AG04450 (cell line): ENCODE measurements at places on chromosomes 2 and 18.

DNA sequence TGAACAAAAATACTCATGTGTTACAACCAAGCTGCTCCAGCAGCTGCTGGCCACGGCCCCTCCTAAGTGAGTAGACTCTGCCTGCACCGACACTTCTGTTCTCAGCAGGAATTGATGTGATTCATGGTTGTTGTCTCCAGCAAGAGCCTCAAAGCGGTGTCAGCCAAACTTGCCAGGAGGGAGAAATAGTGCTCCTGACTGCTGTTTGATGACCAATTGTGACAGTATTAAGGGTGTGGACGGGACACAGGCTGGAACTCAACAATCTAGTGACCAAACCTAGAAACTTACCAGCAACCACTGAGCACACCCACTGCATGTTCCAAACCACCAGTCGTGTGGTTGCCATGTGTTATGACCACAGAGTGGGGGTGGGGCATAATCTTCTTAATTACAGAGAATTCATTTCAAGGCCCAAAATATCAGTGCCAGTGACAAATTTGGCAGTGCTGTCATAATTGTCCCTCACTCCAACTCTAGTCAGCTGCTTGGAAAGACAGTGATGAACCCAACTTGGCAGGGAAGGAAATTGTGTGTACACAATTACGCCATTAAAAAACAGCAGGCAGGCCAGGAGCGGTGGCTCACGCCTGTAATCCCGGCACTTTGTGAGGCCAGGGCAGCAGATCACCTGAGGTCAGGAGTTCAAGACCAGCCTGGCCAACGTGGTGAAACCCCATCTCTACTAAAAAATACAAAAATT is 30.4 kb downstream of the FBLN7 start:
- no peak for DNase-seq

GRCh38 chr2:236840215-236840614 is 245.5 kb upstream of the COPS8 start:
- no peak for DNase-seq

DNA sequence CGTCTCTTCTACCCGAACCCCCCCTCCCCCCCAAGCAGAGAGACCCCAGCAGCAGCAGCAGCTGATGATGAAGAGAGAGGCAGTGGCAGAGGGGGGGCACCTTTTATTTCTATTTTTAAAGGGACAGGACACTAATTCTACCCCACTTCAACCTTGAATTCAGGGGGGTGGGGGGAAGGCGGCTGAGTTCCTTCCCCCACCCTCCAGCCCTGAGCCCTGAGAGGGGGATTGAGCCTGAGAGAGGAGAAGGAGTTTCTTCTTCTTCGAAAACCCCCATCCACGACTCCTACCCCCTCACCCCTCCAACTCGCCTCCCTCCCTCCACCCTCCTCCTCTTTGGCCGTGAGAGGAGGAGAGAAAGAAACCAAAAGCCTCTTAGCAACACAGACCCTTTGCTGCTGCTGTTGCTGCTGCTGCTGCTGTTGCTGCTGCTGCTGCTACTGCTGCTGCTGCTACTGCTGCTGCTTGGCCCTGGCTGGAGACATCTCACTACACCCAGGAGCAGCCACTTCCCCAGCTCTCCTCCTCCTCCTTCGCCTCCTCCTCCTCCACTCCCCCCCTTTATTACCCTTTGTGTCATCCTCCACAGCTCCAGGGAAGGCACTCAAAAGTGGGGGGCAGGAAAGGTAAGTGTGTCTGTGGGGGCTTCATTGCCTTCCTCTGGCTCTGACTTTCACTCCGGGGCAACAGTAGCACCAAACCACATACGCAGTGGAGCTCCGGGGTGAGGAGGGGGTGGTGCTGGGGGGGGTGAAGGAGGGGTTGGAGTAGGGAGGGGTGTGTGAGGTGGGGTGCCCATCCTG is at the start of gene MBD5:
Gene MBD5, plus strand, starts transcription at position 33 of the 803 bp plus-strand sequence.
- DNase-seq = peak; percentile 13

GRCh38 chr2:112593736-112594135 is 9.3 kb downstream of the CHCHD5 start:
- no peak for DNase-seq

- no peak for DNase-seq
Observed at GRCh38 chr2:196176142-196176738, 4.9 kb upstream of the STK17B start.

- no peak for DNase-seq
Observed at GRCh38 chr2:96152304-96153161, 7.3 kb upstream of the DUSP2 start.

GRCh38 chr2:195734395-195734794 is 77.4 kb downstream of the SLC39A10 start:
- DNase-seq = no peak

- no peak for DNase-seq
Observed at GRCh38 chr2:174901075-174901474, 104.1 kb downstream of the CHN1 start.

- no peak for DNase-seq
Observed at GRCh38 chr2:238507836-238508235, 81.1 kb downstream of the ASB1 start.

GRCh38 chr18:13237641-13238040 is 19.1 kb downstream of the LDLRAD4 start:
- no peak for DNase-seq

GRCh38 chr2:176079831-176080539 is 3.8 kb downstream of the EVX2 start:
- DNase-seq = no peak

DNA sequence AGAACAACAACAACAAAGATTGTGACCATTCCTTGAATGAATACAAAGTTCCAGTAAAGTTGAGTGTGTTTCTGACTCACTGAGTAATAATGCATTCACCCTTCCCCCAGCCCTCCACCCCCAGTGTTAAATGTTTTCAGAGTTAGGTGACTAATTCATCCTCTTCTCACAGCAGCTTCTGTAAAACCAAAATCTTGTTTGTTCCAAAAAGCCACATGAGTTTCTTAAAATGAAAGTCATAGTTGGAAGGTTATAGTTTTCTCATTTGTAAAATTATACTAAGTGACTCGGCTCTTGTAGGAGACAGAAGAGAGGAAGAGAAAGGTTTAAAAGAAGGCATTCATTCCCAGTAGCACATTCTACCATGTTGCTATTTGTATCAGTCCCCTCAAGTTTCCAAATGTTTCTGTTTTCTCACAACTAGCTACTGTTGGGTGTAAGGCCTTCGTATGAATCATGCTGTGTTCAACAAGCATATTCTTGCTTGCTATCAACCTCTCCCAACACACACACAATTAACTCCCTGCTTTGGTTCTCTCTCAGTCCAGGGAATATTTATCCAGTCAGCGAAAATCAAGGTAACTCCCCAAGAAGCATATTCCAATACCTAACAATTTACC is 75.3 kb downstream of the MBD2 start:
- DNase-seq = peak; percentile 54

- DNase-seq = peak; percentile 97
Observed at GRCh38 chr2:46097714-46098480, 199.3 kb upstream of the EPAS1 start.

GRCh38 chr2:68279691-68280090 is 27.4 kb upstream of the PPP3R1 start:
- DNase-seq = no peak

GRCh38 chr2:72415241-72415661 is 267.6 kb upstream of the CYP26B1 start:
- DNase-seq = no peak

- DNase-seq = no peak
Observed at GRCh38 chr2:80328159-80328571, 23.6 kb upstream of the LRRTM1 start.

GRCh38 chr2:67321588-67321903 is 75.6 kb upstream of the ETAA1 start:
- DNase-seq = no peak

GRCh38 chr18:10013621-10014543 is 100.1 kb downstream of the VAPA start:
- DNase-seq = no peak

DNA sequence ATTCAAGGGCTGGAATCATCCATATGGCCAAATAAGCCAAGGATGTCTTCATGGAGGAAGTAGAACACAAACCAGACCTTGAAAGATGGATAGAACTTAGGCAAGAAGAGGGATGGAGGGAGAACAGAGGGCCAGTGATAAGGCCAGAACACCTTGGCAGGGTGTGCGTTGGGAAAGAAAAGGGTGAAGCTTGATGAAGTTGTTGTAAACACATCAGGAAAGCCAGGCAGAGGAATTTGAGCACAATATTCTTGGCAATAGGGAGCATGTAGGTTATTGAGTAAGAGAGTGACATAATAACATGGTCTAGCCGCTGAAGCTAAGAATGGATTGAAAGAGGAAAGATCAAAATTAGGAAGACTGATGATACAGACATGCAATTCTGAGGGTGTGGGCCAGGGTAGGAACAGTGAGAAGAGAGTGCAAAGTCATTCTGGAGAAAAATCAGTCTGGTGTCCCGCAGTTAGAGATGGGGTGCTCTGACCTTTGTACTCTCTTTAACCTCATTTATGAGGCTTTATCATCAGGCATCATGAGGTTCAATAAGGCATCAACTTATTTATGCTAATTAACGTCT is 41.0 kb downstream of the SLC14A2 start:
- no peak for DNase-seq

GRCh38 chr18:63079114-63079513 is 240.5 kb downstream of the BCL2 start:
- no peak for DNase-seq

DNA sequence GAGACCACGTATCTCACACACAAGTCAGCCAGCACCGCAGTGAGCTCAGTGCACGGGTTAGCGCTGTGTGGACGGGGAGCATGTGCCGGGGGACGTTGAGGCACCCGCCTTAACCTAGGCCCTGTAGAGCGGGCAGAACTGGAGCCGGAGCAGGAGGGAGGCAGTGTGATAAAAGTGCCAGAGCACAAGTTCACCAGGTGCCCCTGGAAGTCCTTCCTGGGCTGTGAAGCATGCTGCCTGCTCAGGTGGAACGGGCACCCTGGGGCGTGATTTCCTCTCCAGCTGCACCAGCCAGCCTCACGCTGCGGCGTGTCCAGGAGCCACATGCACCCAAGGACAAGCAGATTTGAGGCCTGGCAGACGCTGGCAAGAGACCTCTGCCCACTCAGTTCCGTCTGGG is 50.3 kb downstream of the ITGB1BP1 start:
- DNase-seq = no peak
